ENCODE measurements at places on chromosomes 3 and 15. TPM values are rescaled to one million over a fixed set of nuclear protein-coding genes. Genes with fewer than 3 reads are reported as not detected.

Gene PPM1L
- 33.5 TPM for total RNA-seq

- H3K27me3 ChIP-seq = no peaks in the 10 kb centered on the region
- H3K36me3 ChIP-seq = no peaks in the 10 kb centered on the region
- no peaks in the 10 kb centered on the region for H3K4me1 ChIP-seq
- no peak for DNase-seq
- H3K27ac ChIP-seq = no peak overlapping the region
- no peak overlapping the region for H3K4me3 ChIP-seq
Observed at GRCh38 chr3:76872999-76873398, 166.9 kb upstream of the ROBO2 start.

- H3K4me3 ChIP-seq = no peak overlapping the region
- DNase-seq = no peak
- H3K27me3 ChIP-seq = no peaks in the 10 kb centered on the region
- H3K36me3 ChIP-seq = no peaks in the 10 kb centered on the region
- H3K4me1 ChIP-seq = no peaks in the 10 kb centered on the region
Observed at GRCh38 chr3:111237946-111238345, 166.3 kb downstream of the NECTIN3 start.

DNA sequence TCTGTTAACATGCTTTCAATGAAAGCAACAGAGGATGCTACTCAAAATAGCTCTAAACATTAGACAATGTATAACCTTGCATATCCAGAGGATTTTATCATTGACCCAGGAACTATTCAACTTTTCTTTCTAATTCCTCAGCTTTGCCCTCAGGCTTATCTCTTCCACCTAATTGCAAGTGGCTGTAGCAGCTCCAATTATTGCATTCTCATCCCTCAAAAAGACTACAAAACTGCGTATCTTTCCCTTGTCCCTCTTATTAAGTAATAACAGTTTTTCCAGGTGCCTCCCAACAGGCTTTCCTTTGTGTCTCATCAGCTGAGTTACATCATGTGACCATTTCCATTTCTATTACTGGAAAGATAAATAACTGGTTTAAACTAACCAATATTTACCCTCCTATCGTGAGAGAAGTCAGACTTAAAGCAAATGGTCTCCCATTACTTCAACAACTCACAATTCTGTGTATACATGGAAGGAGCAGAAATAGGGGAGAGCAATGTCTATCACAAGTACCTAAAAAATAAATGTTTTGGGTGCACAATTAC lies 78.0 kb upstream of the MBNL1 start:
- DNase-seq = no peak
- no peak overlapping the region for H3K27ac ChIP-seq
- H3K27me3 ChIP-seq = no peaks in the 10 kb centered on the region
- no peaks in the 10 kb centered on the region for H3K36me3 ChIP-seq
- H3K4me3 ChIP-seq = no peak overlapping the region
- no peaks in the 10 kb centered on the region for H3K4me1 ChIP-seq

GRCh38 chr15:81908111-81908510 lies 137.7 kb downstream of the MEX3B start:
- H3K27ac ChIP-seq = no peak overlapping the region
- H3K4me1 ChIP-seq = peaks cover 2% of the 10 kb centered on the region
- H3K36me3 ChIP-seq = no peaks in the 10 kb centered on the region
- DNase-seq = no peak
- no peak overlapping the region for H3K4me3 ChIP-seq
- H3K27me3 ChIP-seq = no peaks in the 10 kb centered on the region

DNA sequence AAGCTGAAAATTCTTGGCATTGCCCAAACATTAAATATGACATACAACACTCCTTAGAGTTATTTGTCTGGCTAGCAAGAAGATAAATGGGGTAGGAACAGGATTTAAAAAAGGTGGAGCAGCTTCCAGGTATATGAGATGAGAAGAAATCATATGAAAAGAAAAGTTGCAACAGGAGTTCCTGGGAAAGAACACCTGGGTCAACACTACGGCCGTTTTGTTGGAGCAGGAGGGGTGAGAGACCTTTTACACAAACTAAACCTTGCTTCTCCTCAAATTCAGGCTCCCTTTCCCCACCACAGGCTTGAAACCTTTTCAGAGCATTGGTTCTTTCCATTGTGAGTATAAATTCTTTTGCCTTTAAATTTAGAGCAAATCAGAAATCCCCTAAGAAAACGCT lies 18.8 kb upstream of the GUCA1C start:
- no peak overlapping the region for H3K4me3 ChIP-seq
- no peak for DNase-seq
- H3K4me1 ChIP-seq = no peaks in the 10 kb centered on the region
- no peaks in the 10 kb centered on the region for H3K36me3 ChIP-seq

DNA sequence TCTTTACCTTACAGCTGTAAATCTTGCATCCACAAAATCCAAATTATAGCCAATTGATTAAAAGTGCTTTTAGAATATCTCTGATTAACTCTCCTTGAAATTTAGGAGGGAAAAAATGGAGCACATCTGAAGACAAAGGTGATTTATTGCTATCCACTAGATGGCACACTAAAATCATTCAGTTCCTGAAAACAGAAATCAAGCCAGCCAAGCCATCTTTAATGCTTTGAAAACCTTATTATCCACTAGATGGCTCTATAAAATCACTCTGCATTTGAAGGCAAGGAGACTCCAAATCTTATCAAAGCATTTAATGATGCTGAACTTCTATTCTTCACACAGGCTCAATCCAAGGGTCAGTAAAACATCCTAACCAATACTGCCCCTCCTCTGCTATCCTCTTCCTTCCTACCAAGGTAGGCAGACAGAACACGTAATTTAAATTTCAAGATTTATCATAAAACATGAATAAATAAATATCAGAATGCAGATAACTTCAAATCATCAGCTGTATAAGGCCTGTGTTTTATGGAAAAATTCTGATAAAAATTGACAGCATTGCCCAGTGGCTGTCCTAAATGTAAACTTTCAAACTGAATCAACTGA lies 48.4 kb downstream of the GOLIM4 start:
- H3K36me3 ChIP-seq = peaks cover 5% of the 10 kb centered on the region
- no peak for DNase-seq
- H3K27me3 ChIP-seq = no peaks in the 10 kb centered on the region
- H3K4me3 ChIP-seq = no peak overlapping the region
- H3K4me1 ChIP-seq = peaks cover 20% of the 10 kb centered on the region
- no peak overlapping the region for H3K27ac ChIP-seq

Measured in suprapubic skin (tissue), 4 donors.